GM03348 (cell line): ENCODE measurements at places on chromosomes 4 and X.

DNA sequence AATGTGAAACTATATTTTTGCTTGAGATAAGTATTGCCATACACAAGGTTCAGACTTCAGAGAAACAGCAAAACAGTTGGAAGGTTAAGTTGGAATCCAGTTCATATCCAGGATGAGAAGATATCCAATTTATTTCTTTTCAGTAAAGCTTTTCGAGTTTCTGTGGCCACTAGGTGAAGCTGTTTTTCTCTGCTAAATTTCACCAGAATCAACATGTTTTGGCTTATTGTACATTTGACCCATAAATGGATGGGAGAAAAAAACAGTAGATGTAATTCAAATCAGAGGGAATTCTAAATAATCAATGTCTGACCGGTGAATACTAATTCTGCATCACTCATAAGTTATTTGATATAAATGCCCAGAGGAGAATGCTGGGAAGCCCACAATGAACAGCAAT is 9.1 kb upstream of the METTL14 start:
- DNase-seq: no peak

- no peak for DNase-seq
These were observed 88.4 kb downstream of the LRP2BP start for GRCh38 chr4:185307136-185307950.

GRCh38 chr4:72286185-72286584 is 254.4 kb downstream of the NPFFR2 start:
- peak; percentile 15 for DNase-seq

GRCh38 chrX:9955506-9955905 is 11.7 kb upstream of the CLDN34 start:
- peak; percentile 63 for DNase-seq

DNA sequence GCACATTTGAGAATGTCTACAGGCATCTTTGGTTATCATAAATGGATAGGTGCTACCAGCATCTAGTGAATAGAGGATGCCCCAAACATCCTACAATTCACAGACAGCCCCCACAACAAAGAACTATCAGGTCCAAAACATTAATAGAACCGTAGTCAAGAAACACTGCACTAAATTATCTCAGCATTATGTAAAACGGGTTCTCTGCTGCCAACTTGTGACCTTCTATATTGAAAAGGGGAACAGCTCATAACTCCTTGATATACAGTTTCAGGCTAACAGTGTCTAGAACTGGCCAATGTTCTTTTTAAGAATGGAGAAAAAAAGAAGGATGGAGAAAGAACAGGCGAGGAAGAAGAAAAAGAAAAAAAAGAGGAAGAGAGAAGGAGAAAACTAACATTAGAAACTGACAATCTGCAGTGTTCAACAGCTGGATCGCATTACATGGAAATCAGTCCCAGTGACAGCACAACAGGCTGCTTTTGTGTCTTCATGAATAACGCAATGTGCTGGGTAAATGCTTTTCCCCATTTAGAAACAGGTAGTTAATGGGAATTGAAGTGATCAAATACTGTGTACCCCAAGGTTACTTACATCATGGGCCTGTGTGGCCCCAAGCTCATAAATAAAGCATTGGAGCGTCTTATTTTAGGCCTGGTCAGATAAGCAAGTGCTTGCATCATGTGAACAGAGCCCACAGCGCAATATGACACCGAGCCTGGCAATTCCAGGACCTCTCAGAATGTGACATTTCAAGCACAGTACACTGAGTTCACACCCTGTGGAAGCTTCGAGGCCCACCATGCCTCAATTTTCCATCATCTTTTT is 339.5 kb downstream of the DHX15 start:
- no peak for DNase-seq
